ENCODE measurements at places on chromosomes 7 and 10.

GRCh38 chr10:108410236-108410635 is 1245.7 kb upstream of the SORCS1 start:
- no peak for DNase-seq

DNA sequence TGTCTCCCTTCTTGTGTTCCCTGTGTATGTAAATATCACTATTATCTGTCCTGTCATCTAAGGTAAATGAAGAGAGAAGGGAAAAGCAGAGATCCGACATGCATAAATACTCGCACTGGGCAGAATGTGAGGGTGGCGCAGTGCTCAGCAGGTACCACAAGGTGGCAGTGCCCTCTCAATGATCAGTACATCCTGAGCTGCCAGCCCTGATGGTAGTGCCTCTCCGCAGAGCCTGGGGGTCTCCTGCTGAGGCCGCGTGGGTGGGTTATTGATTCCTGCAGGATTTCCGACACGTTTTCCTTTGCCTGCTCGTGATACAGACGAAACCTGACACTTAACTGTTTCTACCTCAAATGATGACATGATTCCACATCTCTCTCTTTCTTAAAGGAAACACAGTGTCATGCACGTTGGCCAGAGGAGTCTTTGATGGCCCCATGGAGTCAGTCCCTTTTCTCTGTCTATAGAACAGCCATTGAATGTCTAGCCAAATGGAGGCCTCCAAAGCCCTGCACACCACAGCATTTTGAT is 19.8 kb downstream of the RGR start:
- DNase-seq: peak; percentile 42

- no peak for DNase-seq
Measured at GRCh38 chr10:119206603-119207365, 587 bp upstream of the GRK5 start.

DNA sequence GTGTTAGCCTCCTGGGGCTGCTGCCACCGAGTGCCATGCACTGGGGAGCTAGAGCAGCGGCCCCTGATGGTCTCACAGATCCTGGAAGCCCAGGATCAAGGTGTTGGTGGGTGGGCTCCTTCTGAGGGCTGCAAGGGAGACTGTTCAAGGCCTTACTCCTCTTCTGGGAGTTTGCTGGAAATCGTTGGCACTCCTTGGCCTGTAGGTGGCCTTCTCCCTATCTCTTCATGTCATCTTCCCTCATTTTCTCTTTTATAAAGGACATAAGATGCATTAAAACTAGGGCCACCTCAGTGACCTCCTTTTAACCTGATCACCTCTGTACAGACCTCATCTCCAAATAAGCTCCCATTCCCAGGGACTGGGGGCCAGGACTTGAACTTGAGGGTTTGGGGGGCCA is 27.0 kb upstream of the ZNF862 start:
- no peak for DNase-seq

GRCh38 chr7:12357508-12357907 is 46.2 kb downstream of the VWDE start:
- no peak for DNase-seq

- DNase-seq: no peak
Measured at GRCh38 chr10:6388261-6388893, 185.6 kb downstream of the PFKFB3 start.

- DNase-seq: no peak
Measured at GRCh38 chr10:119112056-119112455, 8.1 kb downstream of the DENND10 start.

DNA sequence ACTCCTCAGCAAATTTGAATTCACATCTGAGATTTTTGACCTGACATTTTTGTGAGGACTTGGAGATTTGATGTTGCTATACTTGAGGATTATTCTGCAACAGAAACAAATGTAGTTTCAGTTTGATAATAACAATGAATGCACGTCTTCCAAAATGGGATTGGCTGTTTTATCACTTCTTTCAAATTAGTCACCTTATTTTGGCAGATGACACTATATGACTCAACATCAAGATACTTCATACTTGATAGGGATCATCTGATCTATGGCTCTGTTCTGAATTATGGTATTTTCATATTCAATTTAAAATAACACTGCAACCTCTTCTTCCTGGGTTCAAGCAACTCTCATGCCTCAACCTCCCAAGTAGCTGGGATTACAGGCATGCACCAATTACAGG is 24.2 kb downstream of the ARL5B start:
- DNase-seq: no peak

GRCh38 chr10:130480491-130480890 is 344.3 kb downstream of the GLRX3 start:
- no peak for DNase-seq

DNA sequence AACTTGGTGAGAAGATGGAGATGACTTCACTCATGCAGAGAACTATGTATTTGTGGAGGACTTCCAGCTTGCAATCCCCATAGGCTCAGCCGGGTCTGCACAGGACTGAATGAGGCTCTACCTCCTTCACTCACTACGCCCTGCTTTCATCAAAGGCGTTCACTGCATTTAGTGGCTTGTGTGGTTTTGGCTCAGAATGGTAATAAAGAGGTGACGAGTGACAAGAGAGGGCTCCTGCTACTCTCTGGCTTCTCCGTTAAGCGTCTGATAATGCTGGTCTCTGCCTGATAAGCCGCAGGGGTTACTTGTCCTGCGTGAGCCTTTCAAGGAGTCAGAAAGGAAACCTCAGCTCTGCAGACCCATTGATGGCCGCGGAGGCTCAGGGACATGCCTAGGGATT is 343.4 kb downstream of the PRPF18 start:
- no peak for DNase-seq

DNA sequence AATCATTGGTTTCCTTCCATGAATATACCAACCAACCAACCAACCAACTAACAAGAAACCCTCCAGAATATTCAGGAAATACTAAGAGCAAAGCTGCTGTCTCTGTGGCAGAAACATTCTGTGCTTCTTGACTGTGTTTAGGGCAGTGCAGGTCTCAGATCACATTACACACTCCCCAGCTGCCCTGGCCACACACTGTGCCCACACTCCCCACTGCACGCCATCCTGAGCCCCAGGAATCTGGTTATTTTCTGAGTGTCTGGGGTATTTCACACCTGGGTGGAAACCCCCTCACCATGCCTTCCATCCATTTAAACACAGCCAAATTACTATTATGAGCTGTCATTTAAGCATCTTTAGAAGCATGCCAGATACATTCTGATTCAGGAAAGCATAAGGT is 183.7 kb upstream of the ANK3 start:
- peak; percentile 33 for DNase-seq

- no peak for DNase-seq
Measured at GRCh38 chr7:159032322-159032721, 112.3 kb downstream of the VIPR2 start.

DNA sequence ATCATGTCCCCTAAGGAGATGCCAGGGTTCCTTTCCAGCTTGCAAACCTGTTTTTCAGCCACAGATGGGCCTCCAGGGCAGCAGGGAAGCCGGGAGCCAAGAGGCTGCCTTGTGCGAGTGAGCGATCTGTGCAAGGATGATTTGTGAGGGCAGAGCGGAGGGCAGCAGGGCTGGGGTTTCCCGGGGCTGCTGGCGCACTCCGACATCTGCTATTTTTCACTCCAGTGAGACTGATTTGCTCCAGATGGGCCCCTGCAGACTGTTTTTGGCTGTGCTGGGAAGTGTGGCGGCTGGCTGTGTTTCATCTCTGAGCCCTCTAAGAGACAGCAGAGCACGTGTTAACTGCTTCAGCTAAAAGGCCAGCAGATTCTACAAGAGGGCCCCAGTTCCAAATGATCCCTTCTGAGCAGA is 466.2 kb downstream of the TYW1 start:
- no peak for DNase-seq

DNA sequence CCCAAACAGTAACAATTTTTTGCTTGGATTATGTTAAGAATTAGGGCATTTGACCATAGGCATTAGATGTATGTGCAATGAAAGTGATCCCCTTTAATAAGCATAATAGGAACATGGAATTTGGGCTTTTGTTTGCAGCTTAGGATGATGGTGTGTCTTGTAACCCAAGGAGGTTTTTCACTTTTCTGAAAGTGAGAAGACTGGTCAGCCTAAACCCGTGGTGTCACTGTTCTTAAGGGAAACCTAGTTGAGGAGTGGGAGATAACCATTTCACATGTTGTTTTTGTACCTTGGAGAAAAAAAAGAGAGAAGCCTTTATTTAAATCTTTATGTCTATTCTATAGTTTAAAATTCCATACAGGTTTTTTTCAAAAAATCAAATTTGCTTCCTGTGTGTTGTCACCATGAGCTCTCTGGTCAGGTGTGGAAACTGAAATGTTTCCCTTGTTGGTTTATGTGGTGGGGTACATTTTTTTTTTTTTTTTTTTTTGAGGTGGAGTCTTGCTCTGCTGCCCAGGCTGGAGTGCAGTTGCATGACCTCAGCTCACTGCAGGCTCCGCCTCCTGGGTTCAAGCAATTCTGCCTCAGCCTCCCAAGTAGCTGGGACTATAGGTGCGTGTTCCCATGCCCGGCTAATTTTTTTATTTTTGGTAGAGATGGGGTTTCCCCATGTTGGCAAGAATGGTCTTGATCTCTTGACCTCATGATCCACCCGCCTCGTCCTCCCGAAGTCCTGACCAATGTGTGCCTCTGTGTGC is 7.7 kb downstream of the CCM2 start:
- DNase-seq: no peak

DNA sequence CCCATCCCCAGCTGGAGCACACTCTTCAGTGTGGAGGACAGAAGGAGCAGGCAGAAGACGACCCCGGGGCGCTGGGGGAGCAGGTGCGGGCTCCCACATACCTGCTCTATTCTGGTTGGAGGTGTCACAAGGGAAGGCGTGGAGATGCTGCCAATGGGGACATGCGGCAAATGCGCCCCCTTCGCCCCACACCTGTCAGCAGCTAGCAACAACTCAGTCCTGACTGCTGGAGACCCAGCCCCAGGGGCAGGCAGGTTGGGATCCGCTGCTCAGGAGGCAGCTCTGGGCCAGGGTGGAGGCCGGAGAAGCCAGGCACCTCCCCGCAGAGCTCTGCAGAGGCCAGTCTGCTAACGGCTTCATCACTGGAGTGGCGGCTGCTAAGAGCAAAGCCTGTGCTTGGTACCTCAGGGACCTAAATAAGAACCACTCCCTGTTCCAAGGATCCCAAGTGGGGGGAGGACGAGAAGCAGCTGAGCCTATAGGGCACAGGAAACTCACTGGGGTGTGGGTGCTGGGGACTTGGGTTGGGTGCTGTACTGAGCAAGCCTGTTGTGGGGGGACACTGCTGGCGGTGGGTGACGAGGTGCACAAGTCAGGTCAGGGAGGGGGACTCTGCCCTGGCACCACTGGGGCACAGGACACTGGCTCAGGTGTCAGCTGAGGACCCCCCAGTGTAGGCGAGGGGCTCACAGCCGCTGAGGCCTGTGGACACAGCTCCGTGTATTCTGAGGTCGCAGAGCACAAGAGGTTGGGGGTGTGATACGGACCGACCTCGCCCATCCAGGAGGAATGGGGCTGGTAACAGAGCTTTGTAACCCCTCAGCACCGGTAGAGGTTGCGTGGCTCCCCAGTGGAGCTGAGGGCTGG is 19.2 kb upstream of the GPR146 start:
- no peak for DNase-seq

DNA sequence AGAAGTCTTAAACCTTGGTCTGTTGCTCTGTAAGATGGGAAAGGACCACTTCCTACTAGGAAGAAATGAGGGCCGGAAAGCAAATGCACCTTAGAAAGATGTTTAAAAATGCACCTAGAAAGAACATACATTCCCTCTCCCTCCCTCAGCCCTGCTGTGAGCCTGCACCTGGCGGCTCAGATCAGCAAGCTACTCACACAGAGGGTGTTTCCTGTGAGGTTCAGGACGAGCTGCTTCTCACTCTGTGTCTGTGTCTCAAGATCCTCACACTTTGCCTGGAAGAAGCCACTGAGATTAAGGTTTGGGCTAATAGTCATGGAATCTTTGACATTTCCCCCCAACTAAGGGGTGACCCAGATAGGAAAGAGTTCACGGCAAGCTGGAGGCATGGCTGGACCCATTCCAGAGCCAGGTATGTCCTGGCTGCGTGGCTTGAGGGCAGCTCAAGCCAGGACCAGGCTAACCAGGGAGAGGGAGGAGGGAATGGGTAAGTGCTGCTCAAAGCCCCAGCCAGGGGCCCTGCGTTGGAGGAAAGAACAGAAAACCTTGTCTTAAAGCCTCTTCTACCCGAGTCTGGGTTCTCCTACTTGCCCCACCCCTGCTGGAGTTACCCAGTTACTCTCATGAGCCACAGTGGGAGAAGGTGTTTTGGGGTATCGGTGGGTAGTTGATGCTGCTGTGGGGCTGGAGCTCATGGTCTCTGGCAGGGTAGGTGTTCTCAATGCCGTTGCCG is 47.5 kb downstream of the PODXL start:
- no peak for DNase-seq

GRCh38 chr7:149872419-149873073 is 1.2 kb upstream of the ATP6V0E2 start:
- DNase-seq: peak; percentile 81

GRCh38 chr7:134311807-134312206 is 4.9 kb downstream of the SLC35B4 start:
- DNase-seq: no peak

DNA sequence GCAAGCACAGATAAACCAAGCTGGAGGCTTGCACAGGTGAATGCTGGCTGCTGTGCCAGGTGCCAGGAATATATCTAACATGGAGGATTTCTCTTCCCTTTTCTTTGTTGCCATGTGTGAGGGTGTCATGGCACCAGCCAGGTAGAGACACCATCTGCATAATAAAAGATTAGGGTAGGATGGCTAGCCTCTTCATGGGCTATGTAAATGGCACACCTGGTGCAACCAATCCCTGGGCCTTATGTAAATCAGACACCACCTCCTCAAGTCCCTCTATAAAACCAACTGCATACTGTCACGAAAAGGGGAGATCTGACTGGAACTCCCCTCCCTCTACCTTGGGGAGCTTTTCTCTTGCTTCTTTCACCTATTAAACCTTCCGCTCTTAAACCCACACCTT is 322.5 kb upstream of the POM121L12 start:
- DNase-seq: no peak

DNA sequence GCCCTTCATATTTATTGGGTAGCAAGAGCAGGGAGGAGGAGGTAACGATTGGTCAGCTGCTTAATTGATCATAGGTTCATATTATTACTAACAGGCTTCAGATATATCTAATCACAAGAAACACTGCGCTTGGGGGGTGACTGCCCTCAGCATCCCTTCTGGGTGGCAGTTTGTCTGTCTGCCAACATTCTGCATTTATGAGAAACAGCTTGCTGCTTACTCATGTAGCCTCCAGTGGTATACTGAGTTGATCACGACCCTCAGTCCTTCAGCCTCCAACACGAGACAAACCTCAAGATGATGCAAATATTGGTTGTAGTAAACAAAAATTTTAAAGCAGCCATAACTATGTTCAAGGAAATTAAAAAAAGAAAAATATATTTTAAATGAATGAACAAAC is 657.8 kb upstream of the PHF14 start:
- DNase-seq: no peak

DNA sequence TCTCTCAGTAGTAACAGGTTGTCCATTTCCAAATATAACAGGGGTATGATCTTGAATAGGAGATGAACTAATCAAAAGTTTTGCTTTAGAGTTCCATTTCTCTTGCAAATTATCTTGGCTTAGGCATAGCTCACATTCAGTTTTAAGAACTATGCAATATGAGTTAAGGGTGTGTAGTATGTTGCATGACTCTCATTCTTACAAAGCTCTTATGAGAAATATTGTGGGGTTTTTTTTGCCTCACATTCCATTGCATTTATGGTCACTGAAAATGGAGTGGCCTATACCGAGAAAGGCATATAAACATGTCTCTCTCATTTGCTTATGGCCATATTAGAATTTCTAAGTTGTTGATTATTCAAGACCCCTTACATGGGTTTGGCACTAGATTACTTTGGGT is 48.5 kb upstream of the LAMB1 start:
- no peak for DNase-seq

Data from COR-L47 (cell line).